ENCODE measurements at places on chromosomes 16 and 17.
A peak's percentile ranks its signal among the peaks of the same experiment; 100 is the strongest.

- no peak for DNase-seq
Observed at GRCh38 chr17:37429453-37429852, 22.8 kb downstream of the TADA2A start.

DNA sequence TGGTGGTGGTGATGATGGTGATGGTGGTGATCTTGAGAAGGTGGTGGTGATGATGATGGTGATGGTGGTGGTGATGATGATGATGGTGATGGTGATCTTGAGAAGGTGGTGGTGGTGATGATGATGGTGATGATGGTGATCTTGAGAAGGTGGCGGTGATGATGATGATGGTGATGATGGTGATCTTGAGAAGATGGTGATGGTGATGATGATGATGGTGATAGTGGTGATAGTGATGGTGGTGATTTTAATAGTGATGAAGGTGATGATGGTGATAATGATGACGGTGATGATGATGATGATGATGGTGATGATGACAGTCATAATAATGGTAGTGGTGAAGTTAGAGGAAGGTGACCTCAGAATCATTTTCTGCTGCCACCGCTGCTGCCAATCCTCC is 75.1 kb downstream of the MYH13 start:
- DNase-seq = no peak

DNA sequence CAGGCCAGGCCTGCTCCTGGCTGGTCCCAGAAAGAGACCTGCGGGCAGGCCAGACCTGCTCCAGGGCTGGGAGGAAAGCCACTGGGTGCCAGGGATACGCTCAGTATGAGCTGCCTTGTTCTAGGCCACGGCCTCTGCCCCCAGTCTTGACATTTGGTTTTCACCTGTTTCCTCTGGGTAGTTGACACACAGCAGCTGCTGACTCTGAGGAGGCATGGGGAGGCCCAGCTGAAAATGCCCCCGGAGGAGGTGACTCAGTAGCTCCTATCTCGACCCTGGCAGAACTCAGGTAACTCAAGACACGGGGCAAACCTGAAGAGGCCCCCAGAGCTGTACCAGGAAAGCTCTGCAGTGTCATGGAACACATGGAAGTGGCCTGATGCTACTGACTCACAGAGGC is 13.9 kb upstream of the ADGRG1 start:
- DNase-seq = no peak

DNA sequence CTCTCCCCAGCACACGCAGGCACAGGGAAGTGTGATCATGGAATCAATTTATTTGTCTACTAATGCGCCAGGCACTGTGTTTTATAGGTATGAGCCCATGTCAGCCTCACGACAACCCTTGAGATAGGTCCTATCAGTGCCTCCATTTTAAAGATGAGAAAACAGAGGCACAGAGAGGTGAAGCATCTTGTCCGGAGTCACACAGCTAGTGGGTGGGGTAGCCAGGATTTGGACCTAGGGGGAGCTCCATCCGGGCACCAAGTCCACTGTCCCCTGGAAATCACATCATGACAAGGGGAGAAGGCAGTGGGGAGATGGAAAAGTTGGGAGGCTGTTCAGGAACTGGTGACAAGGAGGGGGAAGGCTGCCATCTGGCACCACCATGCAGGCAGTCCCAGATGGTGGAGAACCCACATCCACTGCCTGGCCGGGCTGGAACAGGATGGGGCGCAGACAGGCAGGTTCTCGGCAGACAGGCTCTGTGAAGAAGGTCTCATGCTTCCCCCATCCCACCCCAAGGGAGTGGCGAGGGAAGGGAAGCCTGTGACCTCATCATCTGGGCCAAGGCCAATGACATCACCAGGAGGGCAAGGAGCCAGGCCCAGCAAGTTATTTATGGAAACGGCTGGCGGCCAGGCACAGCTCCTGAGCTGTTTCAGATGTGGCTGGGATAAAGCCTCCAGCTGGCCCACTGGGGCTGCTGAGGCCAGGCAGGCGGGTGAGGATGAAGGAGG is 126.0 kb upstream of the SDK2 start:
- DNase-seq = no peak

DNA sequence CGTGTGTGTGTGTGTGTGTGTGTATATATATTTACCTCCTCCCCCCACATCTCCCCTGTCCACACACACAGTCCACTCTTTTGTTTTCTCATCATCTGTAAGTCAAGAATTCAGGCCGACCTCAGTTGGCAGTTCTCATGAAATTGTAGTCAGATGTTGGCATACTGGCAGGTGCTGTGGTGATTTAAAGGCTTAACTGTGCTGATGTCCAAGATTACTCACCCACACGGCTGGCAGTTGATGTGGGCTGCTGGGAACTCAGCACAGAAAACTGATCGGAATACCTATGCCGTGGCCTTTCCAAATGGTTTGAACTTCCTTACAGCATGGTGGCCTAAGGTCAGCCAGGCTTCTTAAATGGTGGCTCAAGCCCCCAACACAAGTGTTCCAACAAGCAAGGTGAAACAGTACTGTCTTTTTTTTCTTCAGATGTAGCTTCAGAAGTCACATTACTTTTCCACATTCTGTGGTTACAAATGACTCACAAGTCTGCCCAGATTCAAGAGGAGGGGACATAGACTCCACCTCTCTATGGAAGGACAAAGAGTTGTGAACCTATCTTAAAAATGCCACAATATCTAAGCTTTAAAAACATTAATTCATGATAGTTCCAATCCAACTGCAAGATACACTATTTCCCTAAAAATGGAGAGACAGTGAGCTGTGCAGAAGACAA is 198.5 kb upstream of the HS3ST4 start:
- no peak for DNase-seq

DNA sequence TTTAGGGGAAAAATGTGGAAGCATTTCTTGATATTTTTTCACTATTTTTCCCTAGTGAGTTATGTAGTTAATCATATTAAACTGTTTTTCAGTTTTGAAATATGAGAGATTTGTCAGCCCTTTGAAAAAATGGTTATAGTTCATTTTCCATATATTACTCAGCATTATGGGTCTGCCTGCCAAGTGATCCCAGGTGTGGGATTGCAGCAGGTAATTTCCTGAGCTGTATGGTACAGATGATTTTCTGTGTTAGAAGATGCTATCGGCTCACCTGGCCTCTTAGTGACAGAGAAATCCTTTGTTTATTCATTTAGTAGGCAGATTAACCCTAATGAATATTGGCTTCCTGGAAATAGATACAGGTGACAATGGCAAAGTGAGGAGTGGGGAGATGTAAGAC is 275.1 kb upstream of the TBX2 start:
- no peak for DNase-seq

- no peak for DNase-seq
Observed at GRCh38 chr17:27976331-27976730, 66.1 kb upstream of the NLK start.

GRCh38 chr17:63978272-63979200 is 5.8 kb upstream of the SCN4A start:
- DNase-seq = no peak

GRCh38 chr16:997440-998051 is 16.0 kb downstream of the SOX8 start:
- no peak for DNase-seq

DNA sequence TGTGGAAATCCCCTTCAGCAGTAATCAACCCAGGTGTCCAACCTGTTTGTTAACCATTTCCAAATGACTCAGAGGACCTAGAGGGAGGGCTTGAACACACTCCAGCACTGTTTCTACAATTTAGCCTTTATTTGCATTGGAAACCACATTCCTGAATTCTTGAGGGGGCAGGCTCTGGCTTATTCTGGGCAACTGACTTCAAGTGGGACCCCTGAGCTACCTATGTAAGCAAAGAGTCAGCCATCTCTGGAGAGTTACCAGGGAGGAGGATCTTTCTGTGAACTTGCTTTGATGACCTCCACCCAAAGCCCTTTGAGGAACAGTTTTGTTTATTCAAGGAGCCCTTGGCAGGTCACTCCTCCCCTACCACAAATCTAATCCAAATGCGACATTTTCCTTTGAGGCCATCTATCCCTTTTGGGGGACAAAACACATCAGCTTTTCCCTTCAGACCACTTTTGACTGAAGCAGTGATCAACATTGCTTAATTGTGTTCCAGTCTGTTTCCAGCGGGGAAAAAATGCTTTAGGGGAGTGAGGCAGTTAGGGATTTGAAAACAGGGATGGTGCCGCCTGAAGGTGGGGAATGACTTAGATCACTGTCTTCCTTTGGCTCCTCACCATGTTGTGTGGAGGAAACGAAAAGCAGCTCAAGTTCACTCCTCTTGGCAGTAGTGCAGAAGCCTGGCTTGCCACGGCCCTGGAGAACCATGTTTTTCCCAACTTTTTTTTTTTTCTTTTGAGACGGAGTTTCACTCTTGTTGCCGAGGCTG is 46.2 kb downstream of the TUBD1 start:
- no peak for DNase-seq

DNA sequence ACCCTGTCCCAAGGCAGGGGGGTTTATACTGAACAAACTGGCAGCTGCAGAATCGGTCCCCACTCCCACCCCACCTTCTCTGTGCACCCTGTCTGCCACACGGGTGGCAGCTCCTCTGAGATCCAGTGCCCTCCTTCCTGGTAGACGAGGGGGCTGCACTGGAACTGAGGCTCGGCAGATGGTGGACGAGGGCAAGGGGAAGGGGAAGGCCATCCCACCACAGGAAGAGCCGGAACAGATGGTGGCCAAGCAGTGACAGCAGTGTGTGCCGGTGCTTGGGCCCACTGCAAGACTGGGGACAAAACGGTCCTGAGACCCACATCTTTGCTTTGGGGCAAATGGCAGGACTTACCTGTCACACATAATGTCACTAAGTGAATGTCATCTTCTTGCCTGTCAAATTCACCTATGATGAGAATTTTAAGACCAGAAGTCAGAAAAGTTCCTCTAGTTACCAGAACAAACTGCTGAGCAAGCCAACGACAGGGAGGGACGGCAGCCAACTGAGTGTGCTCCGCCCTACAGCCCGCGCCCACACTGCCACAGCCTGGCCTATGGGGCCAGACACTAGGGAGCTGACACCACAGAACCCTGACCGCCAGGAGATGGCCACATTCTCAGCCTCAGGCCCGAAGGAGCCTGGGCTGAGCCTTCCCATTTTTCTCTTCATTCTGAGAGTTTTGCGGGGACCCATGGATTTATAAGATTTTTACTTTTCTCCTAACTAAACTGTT is 14.4 kb downstream of the NTAN1 start:
- DNase-seq = no peak

DNA sequence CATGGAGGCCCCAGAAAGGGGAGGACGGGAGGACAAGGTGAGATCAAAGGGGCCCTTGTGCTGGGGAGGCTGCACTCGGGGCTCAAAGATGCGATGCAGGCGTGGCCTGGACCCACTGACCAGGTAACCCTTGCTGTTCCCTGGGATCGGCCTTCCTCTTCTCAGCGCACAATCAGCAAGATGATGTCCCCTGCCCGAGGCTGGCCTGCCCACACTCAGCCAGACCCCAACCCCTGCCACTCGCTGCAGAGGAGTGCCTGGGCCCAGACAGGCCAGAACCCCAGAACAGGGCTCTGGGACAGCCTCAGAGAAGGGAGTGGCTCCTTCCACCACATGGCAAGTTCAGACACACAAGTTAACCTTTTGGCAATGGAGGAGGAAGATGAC is 14.8 kb downstream of the KIFC3 start:
- DNase-seq = no peak

DNA sequence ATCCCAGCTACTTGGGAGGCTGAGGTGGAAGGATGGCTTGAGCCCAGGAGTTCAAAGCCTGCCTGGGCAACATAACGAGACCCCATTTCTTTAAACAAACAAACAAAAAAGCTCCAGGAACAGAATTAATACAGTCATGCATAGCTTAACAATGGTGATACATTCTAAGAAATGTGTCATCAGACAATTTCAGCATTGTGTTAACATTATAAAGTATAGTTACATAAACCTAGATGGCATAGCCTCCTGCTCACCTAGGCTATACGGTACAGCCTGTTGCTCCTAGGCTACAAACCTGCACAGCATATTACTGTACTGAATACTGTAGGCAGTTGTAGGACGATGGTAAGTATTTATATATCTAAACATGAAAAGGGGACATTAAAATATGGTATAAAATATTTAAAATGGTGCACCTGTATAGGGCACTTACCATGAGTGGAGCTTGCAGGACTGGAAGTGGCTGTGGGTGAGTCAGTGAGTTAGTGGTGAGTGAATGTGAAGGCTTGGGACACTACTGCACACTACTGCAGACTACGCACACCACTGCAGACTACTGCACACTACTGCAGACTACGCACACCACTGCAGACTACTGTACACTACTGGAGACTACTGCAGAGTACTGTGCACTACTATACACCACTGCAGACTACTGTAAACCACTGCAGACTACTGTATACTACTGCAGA is 74.6 kb downstream of the TMC6 start:
- no peak for DNase-seq

GRCh38 chr16:28061352-28062101 is 2.0 kb downstream of the GSG1L start:
- no peak for DNase-seq

DNA sequence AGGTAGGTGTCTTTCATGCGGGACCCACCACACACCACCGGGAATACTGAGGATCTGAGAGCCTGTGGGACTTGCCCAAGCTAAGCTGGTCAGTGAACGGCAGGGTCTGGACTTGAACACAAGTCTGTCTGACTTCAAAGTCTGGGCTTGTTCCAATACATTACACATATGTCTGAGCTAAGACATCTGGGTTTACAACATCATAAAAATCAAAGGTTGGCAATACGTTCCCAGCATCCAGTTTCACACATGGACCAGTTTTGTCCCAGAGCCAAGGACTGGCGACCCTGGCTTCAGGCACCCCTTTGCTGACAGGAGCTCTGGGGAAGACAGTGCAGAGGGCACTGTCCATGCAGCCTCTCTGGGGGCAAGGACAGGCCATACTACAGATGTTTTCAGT is 27.9 kb upstream of the AXIN2 start:
- no peak for DNase-seq

- DNase-seq = no peak
Observed at GRCh38 chr16:10558305-10558704, 22.1 kb downstream of the EMP2 start.

- DNase-seq = no peak
Observed at GRCh38 chr17:17498606-17499301, 2.6 kb upstream of the RASD1 start.

GRCh38 chr16:57600048-57600835 is 28.2 kb upstream of the ADGRG1 start:
- DNase-seq = no peak

DNA sequence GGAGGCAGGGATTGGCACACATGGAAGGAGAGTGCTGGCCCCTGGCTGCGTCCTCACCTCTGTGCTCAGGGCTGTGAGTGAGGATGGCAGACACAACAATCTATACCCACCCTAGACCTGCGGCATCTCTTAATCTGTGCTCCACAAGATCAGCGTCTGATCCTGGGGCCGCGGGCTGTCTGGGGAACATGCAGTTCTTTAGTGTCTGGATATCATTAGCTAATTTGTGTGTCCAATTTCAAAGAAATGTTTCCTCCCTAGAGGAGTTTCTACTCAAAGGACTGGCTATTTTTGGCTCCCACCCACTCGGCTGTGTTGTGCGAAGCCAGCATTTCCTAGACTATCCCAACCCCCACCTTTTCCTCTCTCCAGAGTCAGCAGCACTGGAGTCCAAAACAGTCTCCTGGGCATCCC is 93.8 kb downstream of the GRIN2A start:
- no peak for DNase-seq

GRCh38 chr17:2852221-2852620 is 56.0 kb downstream of the RAP1GAP2 start:
- DNase-seq = no peak

GRCh38 chr16:20944861-20945574 is 44.4 kb downstream of the LYRM1 start:
- peak; percentile 69 for DNase-seq

GRCh38 chr17:27520491-27521185 is 64.4 kb downstream of the KSR1 start:
- DNase-seq = no peak

GRCh38 chr17:21508211-21508610 is 132.1 kb downstream of the KCNJ12 start:
- DNase-seq = no peak

Data from activated T-helper 2 cell treated with anti-CD3 and anti-CD28 coated beads, Interferon-gamma antibody, Interleukin-2, Interleukin-4, amounts not matched to agents 10 μg/mL and 5 μg/mL and 100 μg/mL, durations not matched to agents 14 hours and 24 hours and 36 hours (primary cell).